ENCODE measurements at places on chromosomes 5 and 9.

DNA sequence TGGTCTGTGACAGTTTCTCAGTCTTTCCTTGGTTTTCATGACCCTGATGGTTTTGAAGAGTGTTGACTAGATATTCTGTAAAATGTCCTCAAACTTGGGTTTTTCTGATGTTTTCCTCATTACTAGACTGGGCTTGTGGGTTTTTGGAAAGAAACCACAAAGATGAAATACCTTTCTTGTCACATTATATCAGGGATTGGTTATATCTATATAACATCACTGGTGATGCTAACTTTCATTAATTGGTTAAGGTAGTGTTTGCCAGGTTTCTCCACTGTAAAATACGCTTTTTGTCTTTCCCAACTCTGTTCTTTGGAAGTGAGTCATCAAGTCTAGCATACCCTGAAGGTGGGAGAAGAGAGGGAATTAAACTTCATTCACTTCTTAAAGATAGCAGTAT lies 3.3 kb upstream of the IL31RA start:
- no peak for DNase-seq

GRCh38 chr5:15142458-15142857 lies 270.9 kb upstream of the ANKH start:
- DNase-seq: no peak

DNA sequence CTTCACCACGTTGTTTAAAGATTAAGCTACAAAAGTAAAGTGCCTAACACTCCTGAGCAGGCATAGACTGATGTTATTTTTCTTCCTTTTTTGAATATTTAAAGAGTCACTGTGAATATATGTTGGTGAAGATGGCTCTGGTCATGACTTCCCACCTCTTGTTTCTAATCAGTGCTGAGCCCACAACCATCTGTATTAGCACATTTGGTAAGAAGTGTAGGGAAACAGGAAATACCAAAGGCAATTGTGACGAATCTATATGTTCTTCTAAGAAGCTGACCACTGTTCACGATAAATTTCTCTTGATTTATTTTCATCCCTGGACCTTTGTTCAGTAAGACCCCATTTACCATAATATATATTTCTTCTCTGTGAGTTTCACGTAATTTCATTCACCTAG lies 108.3 kb upstream of the PCA3 start:
- no peak for DNase-seq

DNA sequence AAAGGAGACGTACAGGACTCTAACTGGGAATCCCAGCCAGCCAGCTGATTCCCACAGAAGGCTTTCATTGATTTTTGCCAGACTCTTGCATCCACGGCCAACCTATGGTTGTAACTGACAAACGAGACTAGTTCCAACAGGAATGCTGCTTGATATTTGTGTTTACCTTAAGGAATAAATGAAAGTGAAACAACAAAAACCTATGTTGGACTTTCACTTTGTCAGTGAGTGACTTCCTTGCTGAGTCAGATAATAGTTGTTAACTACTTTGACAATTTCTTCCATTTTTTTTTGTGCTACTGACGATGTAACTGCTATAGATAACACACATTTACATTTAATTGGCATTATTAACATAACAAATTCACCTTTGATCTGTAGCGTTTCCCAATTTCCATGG lies 63.4 kb upstream of the LRRTM2 start:
- DNase-seq: no peak

GRCh38 chr9:91253488-91253887 lies 108.2 kb downstream of the AUH start:
- no peak for DNase-seq

DNA sequence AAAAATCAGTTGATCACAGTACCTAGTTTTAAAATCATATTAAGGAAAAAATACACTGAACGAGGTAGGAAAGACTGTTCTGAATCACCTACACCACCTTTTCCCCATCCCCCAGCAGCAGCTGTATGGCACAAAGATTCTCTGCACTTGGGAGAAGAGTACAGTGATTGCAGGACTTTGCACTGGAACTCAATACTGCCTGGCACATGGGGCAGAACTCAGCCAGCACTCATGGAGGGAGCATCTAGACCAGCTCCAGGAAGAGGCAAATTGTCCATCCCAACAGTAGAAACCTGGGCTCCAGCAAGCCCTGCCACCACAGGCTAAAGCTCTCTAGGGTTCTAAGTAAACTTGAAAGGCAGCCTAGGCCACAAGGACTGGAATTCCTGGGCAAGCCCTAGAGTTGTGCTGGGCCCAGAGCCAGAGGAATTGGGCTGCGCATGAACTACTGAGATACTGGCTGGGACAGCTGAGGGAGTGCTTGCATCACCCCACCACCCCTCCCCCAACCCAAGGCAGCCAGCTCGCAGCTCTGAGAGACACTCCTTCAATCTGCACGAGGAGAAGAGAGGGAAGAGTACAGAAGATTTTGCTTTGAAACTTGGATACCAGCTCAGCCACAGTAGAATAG lies 654.4 kb upstream of the CDH6 start:
- DNase-seq: no peak
